ENCODE measurements at places on chromosomes 1 and 21.

DNA sequence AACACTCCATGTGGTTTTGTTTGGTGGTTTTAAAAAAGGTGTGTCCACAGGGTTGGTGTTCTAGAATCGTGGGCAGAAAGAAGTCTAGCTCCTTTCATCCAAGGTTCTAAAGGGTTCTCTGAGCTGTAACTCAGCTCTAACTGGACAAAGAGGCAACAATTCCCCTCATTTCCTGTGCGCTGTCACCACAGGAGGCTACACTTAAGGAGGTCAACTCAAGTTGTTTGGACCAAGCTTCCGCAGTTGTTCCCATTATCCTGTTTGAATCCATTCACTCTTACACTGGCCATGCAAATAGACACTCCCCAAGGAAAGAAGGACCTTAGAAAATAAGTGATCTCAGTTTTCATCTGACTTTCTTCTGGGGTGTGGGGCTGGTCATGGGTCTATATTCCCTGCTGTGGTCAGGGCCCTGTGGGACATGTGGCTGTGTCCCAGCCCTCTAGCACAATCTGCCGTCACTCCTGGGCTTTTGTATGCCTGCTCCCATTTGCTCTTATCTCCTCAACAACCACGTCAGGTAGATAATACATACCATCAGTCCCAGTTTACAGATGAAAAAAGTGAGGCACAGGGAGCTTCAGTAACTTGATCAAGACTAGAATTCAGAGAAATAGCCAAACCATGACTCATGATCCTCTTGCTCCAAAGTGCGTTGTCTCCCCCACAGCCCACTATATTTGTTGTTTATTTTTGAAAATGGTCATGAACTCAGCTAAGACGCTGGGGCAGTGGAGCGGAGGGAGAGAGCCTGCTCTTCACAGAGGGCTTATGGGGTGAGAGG lies 103.6 kb downstream of the RHOU start:
- DNase-seq, result no peak

DNA sequence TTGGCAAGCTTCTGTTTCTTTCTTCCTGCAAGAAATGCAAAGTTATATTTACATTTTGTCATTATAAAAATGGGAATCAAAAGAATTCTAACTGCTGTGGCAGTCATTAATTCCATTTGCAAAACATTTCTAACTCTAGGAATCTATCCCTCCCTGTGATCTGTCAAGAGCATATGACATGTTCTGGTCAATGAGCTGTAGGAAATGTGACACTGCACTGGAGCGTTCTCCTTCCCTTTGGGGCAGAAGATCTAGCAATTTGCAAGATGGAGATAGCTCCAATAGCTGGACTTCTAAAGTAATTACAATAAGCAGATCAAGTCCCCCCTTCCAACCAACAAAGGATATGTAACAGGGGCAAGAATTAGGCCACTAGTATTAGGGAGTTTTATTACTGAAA lies 6.3 kb downstream of the TOMM20 start:
- no peak for DNase-seq

- no peak for DNase-seq
Observed at GRCh38 chr1:244271691-244272308, 179.9 kb downstream of the ADSS2 start.

- no peak for DNase-seq
Observed at GRCh38 chr1:22387919-22388580, 63.6 kb upstream of the ZBTB40 start.

DNA sequence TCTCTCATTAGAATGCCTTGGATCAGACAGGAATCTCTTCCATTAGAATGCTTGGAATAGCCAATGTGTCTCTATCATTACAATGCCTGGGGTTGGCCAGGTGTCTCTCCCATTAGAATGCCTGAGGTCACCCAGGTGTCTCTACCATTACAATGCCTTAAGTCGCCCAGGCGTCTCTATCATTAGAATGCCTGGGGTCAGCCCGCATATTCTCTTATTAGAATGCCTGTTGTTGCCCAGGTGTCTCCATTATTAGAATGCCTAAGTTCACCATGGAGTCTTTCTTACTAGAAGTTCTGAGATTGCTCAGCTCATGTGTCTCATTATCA lies 60.2 kb downstream of the RNF187 start:
- DNase-seq, result no peak

All from activated T-cell treated with anti-CD3 and anti-CD28 coated beads, Interleukin-2, amount 50 U/mL, for 24 hours (primary cell).